ENCODE measurements at places on chromosomes 3 and 15. TPM values are rescaled to one million over a fixed set of nuclear protein-coding genes. Genes with fewer than 3 reads are reported as not detected.
A peak's percentile ranks its signal among the peaks of the same experiment; 100 is the strongest.

The RPL4 gene
- 1,880 TPM for total RNA-seq

The C3orf85 gene
- not detected for total RNA-seq

The ARHGEF3 gene
- 13.9 TPM for total RNA-seq

The FES gene
- 86.3 TPM for total RNA-seq

The ZPLD1 gene
- not detected for total RNA-seq

The MEIS2 gene
- 57.2 TPM for total RNA-seq

- no peak for DNase-seq
These were observed 53.1 kb upstream of the PRR23E start for GRCh38 chr3:127139601-127140500.

DNA sequence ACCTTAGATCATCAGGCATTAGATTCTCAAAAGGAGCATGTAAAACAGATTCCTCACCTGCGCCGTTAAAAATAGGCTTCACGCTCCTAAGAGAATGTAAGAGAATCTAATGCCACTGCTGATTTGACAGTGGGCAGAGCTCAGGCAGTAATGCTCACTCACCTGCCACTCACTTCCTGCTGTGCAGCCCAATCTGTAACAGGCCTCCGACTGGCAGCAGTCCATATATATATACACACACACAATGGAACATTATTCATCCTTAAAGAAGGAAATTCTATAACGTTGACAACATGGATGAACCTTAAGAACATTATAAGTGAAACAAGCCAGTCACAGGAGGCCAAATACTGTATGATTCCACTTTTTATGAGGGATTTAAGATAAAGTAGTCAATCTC lies 24.5 kb downstream of the ZNF148 start:
- no peak for DNase-seq

DNA sequence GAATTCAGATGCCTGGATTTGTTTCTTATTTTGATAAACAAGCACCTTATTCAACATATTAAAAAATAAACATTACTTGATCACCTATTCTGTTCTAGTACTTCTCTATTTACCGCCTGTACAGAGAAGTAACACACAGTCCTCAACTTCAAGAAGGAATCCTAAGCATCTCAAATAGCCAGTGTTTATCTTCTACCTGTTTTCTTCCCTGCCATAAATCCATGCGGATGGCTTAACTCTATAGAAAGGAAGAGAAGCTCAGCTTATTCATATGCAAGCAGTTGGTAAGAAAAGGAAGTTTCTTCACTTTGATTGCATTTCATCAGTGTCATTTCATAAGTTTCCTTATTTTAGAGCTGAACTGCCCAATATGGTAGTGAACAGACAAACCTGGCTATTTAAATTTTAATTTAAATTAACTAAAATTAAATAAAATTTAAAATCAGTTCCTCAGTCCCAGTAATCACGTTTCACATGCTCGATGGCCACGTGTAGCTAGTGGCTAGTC lies 210.0 kb upstream of the PEX5L start:
- DNase-seq, result no peak

DNA sequence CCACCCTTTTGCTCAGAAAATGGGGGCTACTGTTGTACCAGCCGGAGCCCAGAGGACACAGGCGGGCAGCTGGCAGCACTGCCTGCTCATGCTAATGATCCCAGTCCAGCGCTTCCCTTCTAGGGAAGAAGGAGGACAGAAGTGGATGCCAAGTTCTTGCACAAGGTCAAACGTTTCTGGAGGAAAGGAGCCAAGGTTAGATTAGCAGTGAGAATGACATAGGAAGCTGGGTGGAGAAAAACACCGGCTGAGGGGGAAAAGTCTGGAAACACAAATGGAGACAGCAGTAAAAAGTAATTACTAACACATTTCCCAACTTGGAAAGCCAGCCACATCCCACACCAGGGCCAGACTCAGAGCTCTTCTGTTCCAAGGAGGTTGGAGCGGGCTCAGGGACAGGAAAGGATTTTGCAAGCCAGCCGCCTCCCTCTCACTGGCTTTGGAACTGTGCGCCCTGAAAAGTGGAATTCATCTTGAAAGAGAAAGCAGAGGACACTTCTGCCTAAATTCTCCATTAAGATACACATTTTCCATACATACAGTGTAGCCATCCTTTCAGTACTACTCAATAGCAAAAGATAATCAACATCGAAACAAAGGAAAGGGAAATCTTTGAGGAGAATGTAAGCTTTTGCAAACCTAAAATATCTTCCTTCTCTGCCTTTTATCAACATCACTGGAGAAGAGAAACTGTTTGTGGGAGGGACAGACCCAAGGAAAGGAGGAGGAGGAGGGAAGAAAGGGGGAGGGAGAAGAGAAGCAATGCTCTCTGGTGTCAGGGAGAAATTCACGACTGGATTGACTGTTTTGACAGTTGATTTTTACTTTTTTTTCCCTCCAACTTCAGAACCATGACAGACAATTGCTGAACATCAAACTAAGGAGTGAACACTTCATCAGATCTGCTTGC lies 133.6 kb downstream of the CD47 start:
- DNase-seq, result peak; percentile 76

Data from thoracic aorta (tissue), 2 donors.